DND-41 (cell line): ENCODE measurements at places on chromosomes 3 and 15.

DNA sequence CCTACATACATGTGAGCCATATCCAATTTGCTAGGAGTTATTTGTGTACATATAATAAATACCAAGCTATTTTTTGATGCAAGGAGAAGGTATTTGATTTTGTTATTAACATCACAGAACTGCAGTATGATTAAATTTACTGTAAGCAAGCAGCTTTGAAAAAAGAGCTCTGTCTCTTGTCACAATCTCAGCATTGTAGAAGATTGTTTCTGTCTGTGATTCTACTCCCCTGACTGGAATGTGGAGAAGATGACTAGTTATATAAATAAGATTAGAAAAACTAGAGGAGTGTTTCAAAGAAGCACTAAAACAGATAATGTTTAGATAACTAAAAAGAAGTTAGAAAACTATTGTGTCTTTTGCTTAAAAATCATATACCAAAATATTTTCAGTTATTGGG is 17.1 kb upstream of the DCBLD2 start:
- no peak for DNase-seq

GRCh38 chr3:64885055-64885454 is 197.3 kb upstream of the ADAMTS9 start:
- no peak for DNase-seq

- no peak for DNase-seq
These were observed 45.8 kb upstream of the CCDC50 start for GRCh38 chr3:191283400-191283799.

DNA sequence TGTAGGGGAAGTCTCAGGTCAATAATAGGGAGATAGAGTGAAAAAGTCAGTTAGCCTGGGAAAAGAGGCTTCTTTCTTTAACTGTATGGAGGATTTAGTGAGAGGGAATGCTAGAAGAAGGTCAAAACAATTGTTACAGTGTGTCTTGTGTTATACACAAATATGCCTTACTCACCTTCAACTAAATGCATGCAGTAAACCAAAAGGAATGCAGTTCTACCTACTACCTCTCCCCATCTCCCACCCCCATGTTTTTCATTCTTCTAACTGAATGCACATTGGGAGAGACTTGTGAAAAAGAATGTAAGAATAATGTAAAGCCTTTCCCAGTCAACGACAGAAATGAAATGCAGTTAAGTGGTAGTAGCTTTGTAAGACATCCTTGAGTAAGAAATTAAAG is 33.8 kb downstream of the CCDC66 start:
- DNase-seq = no peak

DNA sequence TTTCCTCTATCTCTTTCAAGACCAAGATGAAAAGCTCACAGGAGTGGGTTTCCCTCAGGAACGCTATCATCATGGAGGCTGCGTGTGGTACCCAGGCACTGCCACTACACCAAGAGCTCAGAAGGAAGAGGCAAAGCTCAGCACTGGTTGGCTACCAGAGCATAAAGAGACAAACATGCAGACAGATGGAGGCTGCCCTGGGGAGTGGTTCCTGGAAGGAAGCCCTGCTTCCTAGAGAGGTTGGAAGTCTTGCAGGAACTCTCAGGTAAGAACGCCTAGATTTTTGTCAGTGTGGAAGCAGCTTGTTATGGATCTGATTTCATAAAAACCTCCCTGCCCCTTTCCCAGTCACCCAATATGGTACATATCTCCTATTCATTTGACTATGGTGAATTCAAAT is 49.9 kb upstream of the ADCY5 start:
- DNase-seq = no peak
